ENCODE measurements at places on chromosomes 7 and 10.

- no peak for DNase-seq
These were observed 28.1 kb upstream of the NEUROD6 start for GRCh38 chr7:31368620-31369019.

DNA sequence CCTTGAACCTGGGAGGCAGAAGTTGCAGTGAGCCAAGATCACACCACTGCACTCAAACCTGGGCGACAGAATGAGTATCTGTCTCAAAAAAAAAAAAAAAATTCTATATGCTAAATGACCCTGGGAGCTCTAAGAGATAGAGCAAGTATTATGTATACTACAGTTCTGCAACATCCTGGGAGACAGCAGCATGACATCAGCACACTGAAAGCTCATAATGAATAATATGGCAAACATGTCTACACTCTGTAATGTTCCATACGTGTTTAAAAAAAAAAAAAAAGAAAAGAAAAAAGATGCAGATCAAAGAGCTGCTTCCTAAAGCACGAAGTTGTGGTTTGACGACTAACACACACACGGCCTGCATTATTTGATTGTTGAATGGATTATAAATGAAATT lies 72.5 kb downstream of the CUL2 start:
- no peak for DNase-seq

- no peak for DNase-seq
These were observed 154.4 kb downstream of the AMPH start for GRCh38 chr7:38476764-38477163.

GRCh38 chr10:44015702-44016500 lies 367.2 kb upstream of the ZNF32 start:
- no peak for DNase-seq

GRCh38 chr10:28139138-28139537 lies 140.3 kb upstream of the ODAD2 start:
- no peak for DNase-seq

GRCh38 chr7:155979566-155979965 lies 167.3 kb upstream of the SHH start:
- no peak for DNase-seq

GRCh38 chr7:73433924-73434700 lies 534 bp downstream of the FZD9 start:
- DNase-seq: no peak

GRCh38 chr7:95141755-95142154 lies 182.6 kb downstream of the PON1 start:
- DNase-seq: no peak

DNA sequence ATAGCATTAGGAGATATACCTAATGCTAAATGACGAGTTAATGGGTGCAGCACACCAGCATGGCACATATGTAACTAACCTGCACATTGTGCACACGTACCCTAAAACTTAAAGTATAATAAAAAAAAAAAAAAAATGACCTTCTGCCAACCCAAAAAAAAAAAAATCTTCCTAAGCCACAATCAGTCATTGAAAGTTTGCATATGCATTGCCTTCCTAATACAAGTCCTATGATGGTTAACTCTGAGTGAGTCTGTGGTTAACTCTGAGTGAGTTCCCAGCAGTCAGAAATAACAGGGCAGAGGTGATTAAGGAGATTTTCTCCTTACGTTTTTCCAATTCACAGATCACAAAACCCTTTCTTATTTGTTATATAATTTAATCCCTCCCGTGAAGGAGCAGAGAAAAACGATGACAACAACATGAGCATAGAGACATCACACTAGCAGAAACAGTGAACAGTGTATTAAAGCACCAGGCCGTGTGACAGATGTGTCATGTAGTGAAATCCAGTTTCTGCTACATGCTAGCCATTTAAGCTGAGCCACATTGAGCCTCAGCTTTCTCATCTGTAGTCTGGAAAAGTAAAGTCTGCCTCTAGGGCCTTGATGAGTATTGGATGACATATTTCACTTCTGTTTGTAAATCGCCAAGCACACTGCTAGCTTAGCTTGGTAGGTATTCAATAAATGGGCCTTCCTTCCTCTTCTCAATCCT lies 7.4 kb upstream of the RNF148 start:
- no peak for DNase-seq

DNA sequence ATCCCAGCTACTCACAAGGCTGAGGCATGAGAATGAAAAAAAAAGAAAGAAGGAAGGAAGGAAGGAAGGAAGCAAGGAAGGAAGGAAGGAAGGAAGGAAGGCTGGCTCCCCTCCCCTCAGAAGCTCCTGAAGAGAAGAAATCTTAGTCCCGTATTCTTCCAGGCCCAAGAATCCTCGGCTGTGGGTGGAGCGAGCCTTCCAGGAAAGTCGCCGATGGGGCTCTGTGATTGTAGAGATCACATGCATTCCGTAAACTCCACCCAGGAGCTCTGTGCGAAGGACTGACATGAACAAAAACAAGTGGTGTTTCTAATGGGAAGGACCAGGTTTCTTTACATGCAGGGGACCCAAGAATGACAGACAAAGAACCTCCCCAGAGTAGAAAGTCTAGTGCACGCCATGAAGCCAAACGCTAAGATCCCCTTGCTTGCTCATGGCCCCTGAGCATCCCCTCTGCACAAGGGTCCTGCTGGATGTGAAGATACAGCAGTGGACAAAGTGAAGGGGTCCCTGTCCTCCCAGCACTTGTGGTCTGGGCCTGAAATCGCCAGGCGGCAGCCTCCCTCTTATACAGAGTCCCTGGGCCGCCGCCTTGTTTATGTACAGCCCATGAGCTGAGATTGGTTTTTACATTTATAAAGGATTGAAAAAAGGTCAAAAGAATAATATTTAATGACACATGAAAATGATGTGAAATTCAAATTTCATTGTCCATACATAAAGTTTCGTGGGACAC lies 25.2 kb downstream of the CNPY1 start:
- no peak for DNase-seq

Data from NCI-H1417 treated with DMSO at 0.1 percent for 48 hours (cell line).